ENCODE measurements at places on chromosomes 3 and 15. TPM values are rescaled to one million over a fixed set of nuclear protein-coding genes. Genes with fewer than 3 reads are reported as not detected.

Gene SERPINI2
- not detected for total RNA-seq

- no peak for DNase-seq
These were observed 69.6 kb downstream of the ATP10A start for GRCh38 chr15:25793354-25794050.

DNA sequence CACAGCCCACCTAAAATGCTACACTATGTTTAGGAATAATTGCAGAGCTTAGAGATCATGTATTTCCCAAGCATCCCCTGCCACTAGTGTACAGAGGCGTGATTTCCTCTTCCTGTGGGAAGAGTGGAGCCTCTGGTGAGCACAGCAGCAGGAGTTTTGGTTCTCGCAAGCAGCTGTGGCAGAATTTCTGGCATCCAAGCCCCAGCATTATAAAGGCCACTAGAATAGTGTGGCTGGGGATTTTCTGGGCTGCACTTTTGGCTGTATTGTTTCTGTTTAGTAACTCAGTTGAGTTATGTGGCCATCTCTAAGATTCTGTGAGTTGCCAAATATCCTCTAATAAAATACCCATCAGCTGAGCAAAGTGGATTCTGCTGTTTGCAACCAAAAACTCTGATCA, 64.7 kb downstream of the GPR176 start:
- no peak for DNase-seq

GRCh38 chr3:176814285-176814684, 383.0 kb downstream of the TBL1XR1 start:
- DNase-seq = no peak

Gene ISL2
- total RNA-seq = not detected

GRCh38 chr15:47726399-47726823, 9.1 kb downstream of the SEMA6D start:
- no peak for DNase-seq

- no peak for DNase-seq
These were observed 151.1 kb downstream of the OSBPL10 start for GRCh38 chr3:31829826-31830426.

- DNase-seq = no peak
These were observed 56.5 kb downstream of the ZBBX start for GRCh38 chr3:167323572-167323971.

Gene RETNLB
- not detected for total RNA-seq

GRCh38 chr3:162332344-162332743, 835.7 kb downstream of the OTOL1 start:
- no peak for DNase-seq

Gene KY
- total RNA-seq = not detected

Gene KLHL6
- total RNA-seq = 35.7 TPM

- no peak for DNase-seq
These were observed 294.5 kb downstream of the C3orf38 start for GRCh38 chr3:88444251-88444650.

DNA sequence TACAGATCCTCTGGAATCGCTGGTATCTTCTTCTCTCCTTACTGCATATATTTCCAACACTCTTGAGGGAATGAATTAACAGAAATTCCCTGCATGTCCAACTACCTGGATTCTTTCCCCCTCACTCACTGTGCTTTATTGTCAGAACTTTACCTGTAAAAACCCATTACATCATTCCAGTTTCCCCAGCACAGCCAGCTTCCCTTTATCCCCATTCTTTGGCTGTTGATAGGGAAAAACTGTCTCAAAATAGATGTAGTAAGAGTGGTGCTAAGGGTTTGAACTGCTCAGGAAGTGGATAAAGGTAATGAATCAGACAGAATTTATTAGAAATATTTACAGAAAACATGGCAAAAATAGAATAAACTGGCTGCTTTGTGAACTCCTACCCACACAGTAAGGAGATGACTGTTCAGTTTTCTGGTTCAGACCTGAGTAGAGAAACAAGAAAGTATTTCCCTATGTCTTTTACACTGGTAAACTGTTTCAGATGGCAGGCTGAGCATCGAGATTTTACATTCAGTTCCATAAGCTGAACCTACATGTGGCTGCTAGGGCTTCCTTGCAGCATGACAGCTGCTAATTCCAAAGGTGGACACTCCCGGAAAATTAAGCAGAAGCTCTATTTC, 188.4 kb downstream of the CPNE4 start:
- DNase-seq = no peak

DNA sequence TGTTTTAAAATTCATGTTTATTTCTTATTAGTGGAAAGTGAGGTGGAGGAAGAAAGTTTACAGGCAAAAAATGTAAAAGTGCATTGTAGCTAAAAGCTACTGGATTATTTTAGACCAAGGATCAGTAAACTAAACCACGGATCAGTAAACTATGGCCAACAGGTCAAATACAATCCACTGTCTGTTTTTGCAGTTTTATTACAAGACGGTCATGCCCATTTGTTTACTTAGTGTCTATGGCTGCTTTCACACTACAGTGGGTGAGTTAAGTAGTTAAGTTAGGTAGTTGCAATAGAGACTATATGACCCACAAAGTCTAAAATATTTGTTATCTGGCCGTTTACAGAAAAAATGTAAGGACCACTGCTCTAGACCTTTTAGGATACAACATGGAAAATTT, 82.0 kb downstream of the NR2E3 start:
- DNase-seq = no peak

Gene PIGBOS1
- total RNA-seq = 6.1 TPM

Gene LMOD3
- not detected for total RNA-seq

Gene C3orf49
- not detected for total RNA-seq

- DNase-seq = no peak
These were observed 84.0 kb downstream of the DIPK2A start for GRCh38 chr3:144055604-144056003.

Gene FEZF2
- not detected for total RNA-seq

Gene GOLGA8O
- total RNA-seq = 2.3 TPM

DNA sequence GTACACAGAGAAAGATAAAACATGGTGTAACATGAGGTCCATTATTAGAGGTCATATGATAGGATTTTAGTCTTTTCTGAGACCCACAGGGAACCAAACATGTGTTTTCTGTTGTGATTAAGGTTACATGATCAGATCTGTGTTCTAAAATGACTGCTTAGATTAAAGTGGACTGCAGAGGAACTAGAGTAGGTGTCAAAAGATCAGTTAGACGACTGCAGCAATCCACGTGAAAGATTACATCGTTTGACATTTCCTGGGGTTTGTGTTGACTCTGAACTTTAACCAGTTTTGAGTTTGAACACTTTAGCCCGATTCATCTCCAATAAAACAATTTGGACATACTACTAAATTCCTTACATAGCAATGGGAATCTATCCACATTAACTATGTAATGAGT, 5.1 kb downstream of the MIX23 start:
- DNase-seq = no peak

DNA sequence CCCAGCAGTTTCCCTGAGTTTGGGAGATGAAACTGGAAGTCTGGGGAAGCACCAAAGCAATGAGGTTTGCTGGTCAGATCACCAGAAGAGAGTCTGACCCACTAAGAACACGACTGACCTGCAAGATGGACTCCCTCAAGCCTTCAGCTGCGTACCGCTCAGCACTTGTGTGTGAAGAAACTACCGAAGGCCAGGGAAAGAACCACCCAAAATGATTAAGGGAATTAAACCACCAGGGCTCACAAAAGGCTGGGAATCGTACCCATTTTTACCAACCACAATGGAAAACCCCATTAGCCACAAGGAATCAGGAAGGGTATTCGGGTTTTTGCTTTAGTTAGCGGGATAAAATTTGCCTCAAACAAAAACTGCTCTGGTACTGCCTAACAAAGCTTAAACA, 21.6 kb downstream of the ATP13A3 start:
- no peak for DNase-seq
